ENCODE measurements at places on chromosomes 2 and 18. TPM values are rescaled to one million over a fixed set of nuclear protein-coding genes. Genes with fewer than 3 reads are reported as not detected.

Gene MDH1
- 123 TPM for total RNA-seq

Gene ALKAL2
- 2.4 TPM for total RNA-seq

Gene DQX1
- 0.45 TPM for total RNA-seq

Gene ZAP70
- total RNA-seq: 0.45 TPM

Gene KCNG3
- total RNA-seq: 0.27 TPM

Gene CERKL
- 47.5 TPM for total RNA-seq

Gene RUFY4
- not detected for total RNA-seq

Gene MEIS1
- 180 TPM for total RNA-seq

Gene NAT8
- total RNA-seq: not detected

DNA sequence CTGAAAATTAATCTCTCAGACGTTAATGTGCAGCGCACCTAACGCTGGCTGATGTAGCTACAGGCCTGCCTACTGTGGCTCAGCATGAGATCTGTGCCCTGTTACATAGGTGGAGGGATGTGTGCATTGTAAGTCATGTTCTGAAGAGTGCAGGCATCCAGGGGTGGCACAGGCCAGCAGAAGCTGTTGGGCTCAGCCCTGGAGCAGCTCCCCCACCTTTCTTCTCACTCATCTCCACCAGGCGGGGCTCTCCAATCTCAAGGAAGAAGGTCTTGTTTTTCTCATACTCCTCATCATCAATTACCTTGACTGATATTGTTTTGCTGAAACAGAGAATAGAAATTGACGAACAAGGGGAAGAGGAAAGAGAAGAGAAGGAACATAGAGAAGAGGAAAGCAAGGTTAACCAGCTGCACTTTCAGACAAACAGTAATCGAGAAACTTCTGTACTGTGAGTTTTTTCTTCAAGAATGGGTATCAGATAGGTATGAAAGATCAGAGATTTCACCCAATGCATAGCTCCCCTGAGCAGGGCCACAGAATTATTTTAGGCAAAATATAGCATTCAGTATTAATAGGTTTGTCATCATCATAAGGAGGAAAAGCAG, 273.6 kb downstream of the SLC8A1 start:
- no peak for DNase-seq

DNA sequence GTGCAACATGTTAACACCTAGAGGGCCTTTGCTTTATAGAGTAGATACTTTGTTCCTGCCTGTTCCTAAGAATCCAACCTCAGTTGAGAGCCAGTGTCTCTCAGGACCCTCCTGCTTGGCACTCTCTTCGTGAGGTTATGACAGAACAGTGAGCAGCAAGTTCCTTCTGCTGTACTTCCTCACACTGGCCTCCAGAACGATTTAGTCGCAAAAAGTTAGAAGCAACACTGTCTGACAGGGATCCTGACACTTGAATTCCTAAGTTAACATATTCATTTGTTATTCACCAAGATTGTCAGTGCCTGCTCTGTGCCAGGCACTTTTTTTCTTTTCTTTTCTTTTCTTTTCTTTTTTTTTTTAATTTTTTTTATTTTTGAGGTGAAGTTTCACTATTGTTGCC, 57.0 kb upstream of the ITM2C start:
- no peak for DNase-seq

GRCh38 chr2:170747921-170748320, 22.3 kb upstream of the ERICH2 start:
- DNase-seq: no peak

- DNase-seq: no peak
Measured at GRCh38 chr2:217016796-217017419, 157.0 kb upstream of the TNP1 start.

DNA sequence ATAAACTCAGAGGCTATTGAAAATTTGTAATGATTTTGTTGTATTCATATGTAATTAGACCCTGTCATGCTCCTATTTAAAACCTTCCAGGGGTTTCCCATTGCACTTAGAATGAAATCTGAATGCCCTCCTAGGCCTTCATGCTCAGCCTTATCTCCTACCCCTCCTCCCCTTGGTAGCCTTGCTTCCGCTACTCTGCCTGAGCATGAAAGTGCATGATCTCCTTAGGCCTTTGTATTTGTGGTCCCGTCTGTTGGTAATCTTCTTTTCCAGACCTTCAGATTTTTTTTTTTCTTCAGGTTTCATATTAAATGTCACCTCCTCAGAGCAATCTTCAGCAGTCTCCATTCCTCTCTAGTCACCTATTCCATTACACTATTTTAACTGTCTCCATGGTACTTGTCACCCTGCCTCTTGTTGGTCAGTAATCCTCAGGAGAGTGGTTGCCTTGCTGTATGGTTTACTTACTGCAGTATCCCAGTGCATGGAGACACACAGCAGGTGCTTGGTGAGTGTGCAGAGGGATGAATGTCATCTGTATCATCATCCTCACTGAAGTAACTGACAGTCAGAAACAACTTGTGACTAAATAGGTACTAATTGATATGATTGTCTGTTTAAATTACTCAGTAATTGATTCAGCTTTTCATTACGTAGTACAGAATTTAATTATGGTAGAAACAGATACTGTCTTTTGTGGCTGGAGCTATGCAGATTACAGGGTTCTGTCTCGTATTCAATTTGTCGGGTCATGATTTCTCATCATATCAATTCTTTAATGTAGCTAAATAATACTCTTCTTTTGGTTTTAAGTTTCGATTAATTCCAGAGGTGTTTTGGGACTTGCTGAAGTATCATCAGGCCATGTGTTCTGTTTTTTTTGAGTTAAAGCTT, 63.9 kb downstream of the PHLPP1 start:
- no peak for DNase-seq

DNA sequence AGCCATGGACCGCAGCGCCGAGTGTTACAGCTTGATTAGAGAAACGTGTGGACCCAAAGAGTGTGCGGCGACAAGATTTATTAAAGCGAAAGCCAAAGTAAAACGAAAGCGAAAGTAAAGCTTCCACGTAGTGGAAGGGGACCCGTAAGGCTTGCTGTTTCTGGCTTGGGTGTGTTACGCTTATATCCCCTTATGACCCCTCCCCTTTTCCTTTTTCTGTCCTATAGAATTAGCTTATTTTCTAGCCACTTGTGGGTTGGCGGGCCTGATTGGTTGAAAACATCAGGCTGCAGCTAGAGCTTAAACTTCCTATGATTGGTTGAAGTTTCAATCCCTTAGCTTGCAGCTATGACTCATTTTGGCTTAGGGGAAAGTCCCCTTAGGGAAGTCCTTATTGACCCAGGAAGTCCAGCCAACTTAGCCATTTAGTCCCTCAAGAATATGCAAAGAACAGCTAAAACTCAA, 969.7 kb downstream of the DCDC2C start:
- DNase-seq: no peak

DNA sequence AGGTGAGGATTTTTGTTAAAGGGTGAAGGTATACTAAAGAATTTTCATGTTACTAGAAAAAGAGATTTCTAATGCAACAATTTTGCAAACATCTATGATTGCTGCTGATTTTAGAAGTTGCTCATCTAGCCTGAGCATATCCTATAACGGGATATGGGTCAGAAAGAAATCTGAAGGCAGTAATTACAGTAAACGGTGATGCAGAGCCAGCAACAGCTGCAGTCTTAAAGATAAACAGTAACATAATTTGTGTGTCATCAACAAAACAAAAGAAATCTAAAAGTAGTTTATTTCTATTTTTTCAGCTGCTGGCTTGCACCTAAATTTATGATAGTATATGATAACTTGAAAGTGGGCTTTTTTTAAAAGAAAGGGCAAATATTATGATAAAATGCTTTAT, 215.7 kb downstream of the SLC4A10 start:
- DNase-seq: no peak

DNA sequence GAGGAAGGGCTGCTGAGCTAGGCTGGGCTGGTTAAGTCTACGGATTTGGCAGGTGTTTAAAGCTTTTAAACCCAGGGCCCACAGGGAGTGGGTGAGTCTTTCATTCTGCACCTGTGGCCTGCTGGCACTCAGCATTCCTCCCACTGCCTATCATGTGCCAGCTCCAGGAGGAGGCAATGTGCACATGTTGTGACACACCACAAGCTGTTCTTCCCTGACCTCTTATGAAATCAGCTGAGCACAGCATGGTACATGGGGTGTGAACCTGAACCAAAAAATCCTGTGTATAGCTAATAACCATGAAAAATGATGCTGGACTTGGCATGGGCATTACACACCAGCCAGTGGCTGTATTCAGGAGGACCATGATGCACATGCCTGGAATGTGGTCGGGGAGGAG, 297.9 kb upstream of the MMADHC start:
- DNase-seq: no peak

DNA sequence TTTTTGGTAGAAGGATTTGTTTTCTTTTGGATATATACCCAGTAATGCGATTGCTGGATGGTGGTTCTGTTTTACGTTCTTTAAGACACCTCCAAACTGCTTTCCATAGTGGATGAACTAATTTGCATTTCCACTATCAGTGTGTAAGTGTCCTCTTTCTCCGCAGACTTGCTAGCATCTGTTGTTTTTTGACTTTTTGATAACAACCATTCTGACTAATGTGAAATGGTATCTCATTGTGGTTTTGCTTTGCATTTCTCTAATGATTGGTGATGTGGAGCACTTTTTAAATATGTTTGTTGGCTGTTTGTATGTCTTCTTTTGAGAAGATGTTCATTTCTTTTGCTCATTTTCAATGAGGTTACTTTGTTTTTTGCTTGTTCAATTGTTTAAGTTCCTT, 260.9 kb upstream of the CWC22 start:
- no peak for DNase-seq

DNA sequence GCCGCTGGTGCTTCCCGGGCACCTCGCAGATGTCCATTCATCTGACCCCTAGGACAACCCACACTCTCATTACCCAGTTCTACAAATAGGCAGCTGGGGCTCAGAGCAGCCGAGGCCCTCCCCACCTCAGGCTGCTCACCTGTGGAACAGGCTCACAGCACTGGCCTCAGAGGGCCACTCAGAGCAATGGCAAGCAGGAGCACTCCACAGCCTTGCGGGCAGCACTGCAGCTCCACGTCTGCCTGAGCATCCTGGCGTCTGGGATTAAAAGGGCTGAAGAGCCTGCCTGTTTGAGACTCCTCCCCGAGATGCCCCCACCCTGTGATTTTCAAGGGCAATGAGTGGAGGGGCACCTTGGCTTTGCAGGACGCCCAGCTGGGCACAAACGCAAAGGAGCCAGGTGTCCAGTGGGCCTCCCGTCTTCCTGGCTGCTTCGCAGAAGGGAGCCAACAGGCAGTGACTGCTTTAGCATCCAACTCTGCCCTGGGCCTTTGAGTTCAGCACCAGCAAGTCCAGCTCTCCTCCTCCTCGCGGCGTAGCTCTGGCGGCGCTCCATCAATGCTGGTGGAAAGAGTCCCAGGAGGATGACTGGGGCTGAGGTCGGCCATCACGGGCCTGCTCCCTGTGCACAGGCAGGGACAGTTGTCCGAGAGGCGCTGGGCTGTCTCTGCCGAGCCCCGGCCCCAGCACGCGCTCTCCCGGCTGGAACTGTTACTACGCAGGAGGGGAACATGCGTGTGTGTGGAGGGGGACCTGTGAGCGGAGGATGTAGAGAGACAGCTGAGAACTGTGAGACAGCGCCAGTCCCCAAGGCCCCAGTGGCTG, 297.2 kb downstream of the NDUFA10 start:
- DNase-seq: no peak

GRCh38 chr18:27223526-27224291, 38.6 kb upstream of the CHST9 start:
- no peak for DNase-seq

GRCh38 chr18:62716619-62717168, 1.4 kb downstream of the PHLPP1 start:
- peak; percentile 17 for DNase-seq
